Transverse colon (tissue), 4 donors: ENCODE measurements at places on chromosomes 6 and 20. TPM values are rescaled to one million over a fixed set of nuclear protein-coding genes. Genes with fewer than 3 reads are reported as not detected.

DNA sequence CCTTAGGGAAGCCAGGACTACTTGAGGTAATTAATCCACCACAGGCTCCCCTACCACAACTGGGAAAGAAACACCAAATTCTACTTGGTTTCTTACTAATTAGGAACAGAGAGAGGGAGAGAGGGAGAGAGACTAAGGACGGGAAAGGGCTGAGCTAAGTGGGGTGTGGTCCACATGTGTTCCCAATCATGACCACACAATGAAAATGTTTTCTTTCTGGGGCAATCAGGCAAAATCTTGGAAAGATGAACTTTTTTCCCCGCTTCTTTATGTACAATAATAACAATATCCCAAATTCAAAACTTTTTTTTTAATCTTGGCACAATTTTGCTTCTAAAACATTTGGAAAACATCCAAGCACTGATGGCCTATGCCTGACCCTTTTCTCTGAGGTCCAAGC, 734.4 kb downstream of the MAFB start:
- no peak for DNase-seq
- H3K27me3 ChIP-seq, result no peaks in the 10 kb centered on the region

DNA sequence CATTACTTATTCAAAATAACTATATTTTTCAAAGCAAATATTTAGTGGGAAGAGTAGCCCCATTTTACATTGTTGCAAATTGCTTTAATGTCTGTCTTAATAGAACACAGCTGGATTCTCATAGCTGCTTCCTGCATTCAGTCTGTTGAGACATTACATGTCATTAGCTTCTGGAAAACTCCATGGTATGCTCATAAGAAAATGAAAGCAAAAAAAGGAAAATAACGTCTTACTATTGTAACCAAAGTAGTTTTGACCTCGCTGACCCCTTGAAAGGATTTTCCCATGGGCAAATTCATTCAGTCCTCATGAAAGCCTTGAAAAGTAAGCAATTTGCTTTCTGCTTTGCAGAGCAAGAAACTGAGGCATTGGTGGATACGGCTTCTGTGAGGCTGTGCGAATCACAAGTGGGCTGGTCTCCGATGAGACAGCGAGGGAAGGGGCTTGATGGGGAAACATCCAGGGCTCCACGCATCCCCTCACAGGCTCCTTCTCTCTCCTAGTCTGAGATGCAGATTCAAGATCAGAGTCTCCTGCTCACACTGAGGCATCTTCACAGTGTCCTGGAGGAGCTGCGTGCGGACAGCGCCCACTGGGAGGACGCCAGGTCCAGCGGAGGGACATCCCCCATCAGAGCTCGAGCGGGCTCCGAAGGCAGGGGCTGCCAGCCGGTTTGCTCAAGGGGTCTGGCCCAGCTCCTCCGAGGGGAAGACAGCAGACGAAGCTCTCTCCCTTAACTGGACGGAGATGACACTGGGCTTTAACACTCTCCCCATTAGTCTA, 3.3 kb downstream of the C20orf202 start:
- H3K36me3 ChIP-seq, result no peaks in the 10 kb centered on the region
- no peak overlapping the region for H3K4me3 ChIP-seq
- no peak overlapping the region for H3K27ac ChIP-seq
- no peaks in the 10 kb centered on the region for H3K4me1 ChIP-seq
- H3K27me3 ChIP-seq, result no peaks in the 10 kb centered on the region
- no peak for DNase-seq

DNA sequence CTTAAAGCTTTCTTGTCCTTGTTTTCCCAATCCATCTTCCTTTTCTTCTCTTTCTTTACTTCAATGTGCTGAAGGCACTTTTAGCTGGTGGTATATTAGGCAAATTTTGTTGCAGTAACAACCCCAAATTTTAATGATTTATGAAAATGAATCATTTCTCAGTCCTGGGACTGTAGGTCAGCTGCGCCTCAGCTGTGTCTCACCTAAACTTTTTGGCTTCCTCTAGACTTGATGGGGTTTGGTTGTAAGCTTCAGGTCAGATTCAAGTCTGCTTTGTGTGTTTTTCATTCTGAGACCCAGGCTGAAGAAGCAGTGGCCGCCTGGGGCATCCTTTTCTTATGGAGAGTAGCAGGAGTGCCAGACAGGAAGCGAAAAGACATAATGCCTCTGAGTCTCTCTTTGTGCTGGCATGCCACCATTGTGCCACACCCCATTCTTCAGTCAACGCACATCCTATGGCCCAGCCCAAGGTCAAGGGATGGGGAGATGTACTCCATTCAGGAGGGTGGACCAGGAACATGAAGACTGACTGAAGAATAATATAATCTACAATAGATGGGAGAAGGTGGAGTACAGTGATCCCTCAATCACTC, 28.9 kb upstream of the CD83 start:
- no peak overlapping the region for H3K27ac ChIP-seq
- no peaks in the 10 kb centered on the region for H3K4me1 ChIP-seq
- no peak for DNase-seq
- no peak overlapping the region for H3K4me3 ChIP-seq
- peaks cover 2% of the 10 kb centered on the region for H3K27me3 ChIP-seq

DNA sequence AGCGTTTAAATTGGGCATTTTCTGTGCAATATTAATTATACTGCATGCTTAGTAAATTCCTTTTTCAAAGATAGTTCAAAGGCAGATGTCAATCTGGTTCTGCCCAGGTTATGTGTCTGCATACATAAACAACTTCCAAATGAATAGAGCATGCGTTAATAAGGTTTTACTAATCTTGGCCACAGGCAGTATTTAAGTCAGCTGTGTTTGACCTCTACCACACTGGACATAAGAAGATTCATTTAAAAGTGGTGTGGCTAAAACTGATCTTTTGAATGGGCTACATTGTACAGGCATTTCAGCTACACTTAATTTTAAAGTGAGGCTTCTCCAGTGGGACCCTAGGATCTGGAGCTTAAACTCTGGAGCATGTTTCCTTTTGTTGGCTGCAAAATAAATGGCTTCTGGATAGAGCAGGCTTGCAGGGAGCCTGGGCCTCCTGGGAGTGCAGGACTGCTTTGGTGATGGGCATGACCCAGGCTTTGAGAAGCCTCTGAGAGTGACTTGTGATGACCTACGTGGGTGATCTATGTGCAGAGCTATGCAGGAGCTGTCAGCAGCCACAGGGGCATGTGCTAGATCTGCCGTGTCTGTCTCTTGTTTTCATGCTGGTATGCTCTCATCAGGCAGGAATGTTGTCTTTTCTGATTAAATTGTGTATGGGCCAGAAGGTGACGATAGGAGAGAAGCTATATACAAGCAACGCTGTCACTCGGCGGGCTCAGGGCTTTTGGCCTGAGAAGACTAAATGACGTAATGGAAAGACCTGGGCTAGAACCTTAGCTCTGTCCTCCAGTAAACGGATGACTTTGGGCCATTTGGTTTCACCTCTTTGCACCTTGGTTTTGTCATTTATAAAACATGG, 331.2 kb downstream of the QKI start:
- no peak overlapping the region for H3K27ac ChIP-seq
- no peaks in the 10 kb centered on the region for H3K27me3 ChIP-seq
- no peaks in the 10 kb centered on the region for H3K4me1 ChIP-seq
- no peak for DNase-seq
- no peaks in the 10 kb centered on the region for H3K36me3 ChIP-seq

GRCh38 chr6:2460216-2460745, 214.9 kb upstream of the GMDS start:
- no peak overlapping the region for H3K4me3 ChIP-seq
- no peaks in the 10 kb centered on the region for H3K27me3 ChIP-seq
- DNase-seq, result no peak
- H3K27ac ChIP-seq, result no peak overlapping the region

DNA sequence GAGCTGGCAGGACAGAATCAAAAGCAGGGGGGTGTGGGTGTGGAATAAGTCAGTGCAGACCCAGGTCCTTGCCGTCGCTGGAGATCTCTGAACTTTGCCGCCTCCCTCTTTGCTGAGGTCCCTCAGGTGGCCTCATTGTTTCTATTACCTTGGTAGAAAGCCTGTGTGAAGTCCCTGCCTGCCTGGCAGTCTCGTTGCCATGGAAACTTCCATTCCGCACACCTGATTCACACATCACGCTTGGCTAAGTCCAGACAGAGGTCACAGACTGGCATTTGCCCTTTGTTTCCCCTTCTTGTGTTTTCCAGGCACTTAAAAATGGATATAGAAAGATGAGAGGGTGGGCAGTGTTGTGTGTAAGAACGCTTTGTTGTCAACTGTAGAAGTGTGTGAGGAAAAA, 260.6 kb downstream of the PRL start:
- no peaks in the 10 kb centered on the region for H3K36me3 ChIP-seq
- no peak overlapping the region for H3K4me3 ChIP-seq
- H3K4me1 ChIP-seq, result no peaks in the 10 kb centered on the region
- no peak for DNase-seq

- H3K27me3 ChIP-seq, result no peaks in the 10 kb centered on the region
- H3K27ac ChIP-seq, result no peak overlapping the region
- no peaks in the 10 kb centered on the region for H3K36me3 ChIP-seq
- no peak overlapping the region for H3K4me3 ChIP-seq
- no peak for DNase-seq
Measured at GRCh38 chr6:111122458-111123286, 35.4 kb downstream of the SLC16A10 start.

DNA sequence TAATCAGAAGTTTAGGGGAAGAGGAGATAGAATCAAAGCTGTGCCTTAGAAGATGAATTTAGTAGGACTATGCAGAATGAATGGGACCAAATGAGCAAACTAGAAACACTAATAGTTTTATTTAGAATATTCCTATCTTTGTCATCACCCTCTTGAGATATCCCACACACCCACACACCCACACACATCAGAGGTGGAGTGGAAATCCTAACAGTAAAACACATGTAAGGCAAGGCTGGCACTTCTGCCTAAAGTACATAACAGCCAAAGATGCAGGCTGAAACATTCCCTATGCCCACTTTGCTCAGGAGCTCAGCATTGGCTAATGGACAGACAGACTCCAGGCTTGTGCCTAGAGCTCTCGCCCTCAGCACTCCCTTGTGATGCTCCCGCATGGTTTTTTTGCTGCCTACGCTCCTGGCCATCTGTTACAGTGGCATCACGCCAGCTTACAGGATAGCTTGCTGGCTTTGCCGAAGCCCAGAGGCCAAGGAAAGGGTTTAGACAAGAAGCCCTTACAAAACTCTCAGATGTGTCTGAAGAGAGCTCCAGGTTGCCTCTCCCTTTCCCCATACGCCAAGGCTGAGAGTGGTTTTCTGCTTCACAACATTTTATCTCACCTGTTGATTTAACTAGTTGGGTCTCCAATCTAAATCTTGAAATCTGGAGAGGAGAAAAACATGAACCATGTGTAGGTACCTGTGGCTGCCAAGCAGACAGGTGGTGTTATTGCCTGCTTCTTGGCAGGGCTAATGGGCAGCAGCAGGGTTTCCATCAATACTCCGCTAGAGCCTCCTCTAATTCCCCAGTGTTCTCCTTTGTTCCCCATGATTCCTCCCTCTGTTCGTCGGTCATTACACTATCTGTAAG, 282.6 kb upstream of the ID4 start:
- DNase-seq, result no peak
- H3K36me3 ChIP-seq, result no peaks in the 10 kb centered on the region
- H3K27ac ChIP-seq, result no peak overlapping the region
- H3K4me1 ChIP-seq, result no peaks in the 10 kb centered on the region

DNA sequence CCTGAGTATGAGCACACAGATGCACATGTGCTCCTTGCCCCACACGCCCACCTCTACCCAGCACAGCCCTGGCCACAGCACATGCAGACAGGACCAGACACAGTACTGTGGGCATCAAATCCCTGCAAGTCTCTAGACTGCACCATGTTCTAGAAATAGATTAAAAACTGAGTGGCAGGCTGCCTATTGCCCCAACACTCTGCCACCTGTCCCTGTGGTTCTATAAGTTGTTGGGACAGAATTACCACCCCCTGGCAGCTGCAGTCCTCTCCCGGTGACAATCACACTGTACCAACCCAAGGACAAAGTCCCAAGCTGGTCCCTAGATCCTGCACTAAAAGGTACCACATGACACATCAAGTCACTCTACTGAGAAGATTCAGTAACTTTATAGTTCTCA, 70.2 kb downstream of the B3GAT2 start:
- H3K27me3 ChIP-seq, result no peaks in the 10 kb centered on the region
- no peak overlapping the region for H3K27ac ChIP-seq
- H3K4me1 ChIP-seq, result peaks cover 3% of the 10 kb centered on the region
- H3K4me3 ChIP-seq, result no peak overlapping the region
- peak; percentile 13 for DNase-seq
- no peaks in the 10 kb centered on the region for H3K36me3 ChIP-seq

GRCh38 chr6:154479771-154480639, 30.5 kb downstream of the CNKSR3 start:
- no peaks in the 10 kb centered on the region for H3K27me3 ChIP-seq
- no peak overlapping the region for H3K4me3 ChIP-seq
- peak overlapping the region; percentile 56 for H3K27ac ChIP-seq
- DNase-seq, result no peak

DNA sequence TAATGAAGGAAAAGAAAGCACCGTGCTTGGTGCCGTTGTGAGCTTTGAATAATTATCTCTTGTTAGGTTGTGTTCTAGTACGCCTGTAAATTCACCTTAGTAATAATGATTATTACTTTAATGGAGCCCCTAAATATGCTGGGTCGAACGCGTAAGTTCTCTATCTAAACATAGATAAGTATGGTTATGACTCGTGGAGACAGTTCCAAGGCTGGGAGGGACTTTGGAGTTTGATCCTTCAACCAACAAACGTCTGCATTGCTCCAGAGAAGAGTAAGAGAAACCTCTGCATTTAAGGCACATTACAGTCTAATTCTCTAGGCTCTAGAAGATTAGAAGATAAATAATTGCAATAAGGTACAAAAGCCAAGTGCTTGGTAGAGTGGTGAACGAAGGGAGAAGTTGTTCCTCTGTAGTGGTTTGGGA, 514 bp downstream of the ACOT13 start:
- H3K27ac ChIP-seq, result peak overlapping the region; percentile 92
- no peaks in the 10 kb centered on the region for H3K36me3 ChIP-seq
- H3K4me1 ChIP-seq, result peaks cover 7% of the 10 kb centered on the region
- H3K27me3 ChIP-seq, result no peaks in the 10 kb centered on the region
- DNase-seq, result peak; percentile 57

DNA sequence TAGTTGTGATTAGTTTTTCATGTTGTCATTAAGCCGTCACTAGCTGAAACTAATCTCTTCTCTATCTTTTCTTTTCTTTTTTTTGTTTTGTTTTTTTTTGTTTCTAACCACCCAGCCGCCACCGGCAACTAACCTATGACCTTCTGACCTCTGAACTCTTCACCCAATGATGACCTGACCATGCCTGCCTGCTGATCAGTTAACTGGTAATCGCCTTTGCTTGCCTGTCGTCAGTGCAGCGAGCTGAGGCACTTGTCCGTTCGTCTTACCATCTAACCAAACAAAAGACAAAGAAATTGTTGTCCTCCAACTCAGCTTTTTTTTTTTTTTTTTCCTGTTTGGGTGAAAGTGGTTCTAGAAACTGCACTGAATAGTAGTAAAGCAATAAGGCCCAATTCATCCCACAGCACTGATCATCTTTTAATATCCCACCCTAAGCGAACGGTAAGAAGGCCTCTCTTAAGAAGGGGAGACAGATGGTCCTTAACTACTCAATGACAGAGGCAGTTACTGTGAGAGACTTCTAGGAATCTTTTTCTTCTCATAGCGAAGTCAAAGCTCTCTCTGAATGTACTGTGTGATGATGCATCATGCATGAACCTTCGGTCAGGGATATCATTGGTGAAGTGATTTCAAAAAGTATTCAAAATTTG, 156.2 kb downstream of the QKI start:
- H3K4me1 ChIP-seq, result no peaks in the 10 kb centered on the region
- no peak overlapping the region for H3K4me3 ChIP-seq
- no peaks in the 10 kb centered on the region for H3K36me3 ChIP-seq
- H3K27me3 ChIP-seq, result no peaks in the 10 kb centered on the region

The ENPP1 gene
- total RNA-seq, result 22.1 TPM

The PPP1R18 gene
- total RNA-seq, result 13.7 TPM

The IYD gene
- total RNA-seq, result 16.7 TPM

The ACTL10 gene
- total RNA-seq, result 14.1 TPM

The SMLR1 gene
- not detected for total RNA-seq
